Stimulated activated CD4-positive, alpha-beta T cell treated with anti-CD3 and anti-CD28 coated beads, Interleukin-15, amount 100 ng/mL, for 1 hour (primary cell): ENCODE measurements at places on chromosomes 5 and 9.

- no peak for DNase-seq
Observed at GRCh38 chr9:4750023-4750673, 9.1 kb upstream of the AK3 start.

DNA sequence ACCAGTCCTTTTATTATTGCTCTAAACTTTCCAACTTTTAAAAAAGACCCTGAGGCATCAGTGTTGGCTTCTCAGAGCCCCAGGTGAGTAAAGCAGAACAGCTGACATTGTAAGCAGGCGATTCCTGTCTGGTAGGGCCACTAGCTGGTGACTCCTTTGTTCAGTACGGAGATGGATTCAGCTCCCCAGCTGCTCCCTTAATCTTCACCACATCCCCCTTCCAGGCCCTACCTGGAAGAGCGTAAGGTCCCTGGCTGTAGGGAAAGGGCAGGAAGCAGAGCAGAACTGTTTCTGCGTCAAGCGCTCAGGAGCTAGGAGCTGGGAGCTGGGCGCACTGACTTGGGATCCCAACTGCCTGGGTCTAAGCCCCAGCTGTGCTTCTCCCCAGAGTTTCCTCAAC, 203.7 kb upstream of the TAS2R1 start:
- DNase-seq = no peak

DNA sequence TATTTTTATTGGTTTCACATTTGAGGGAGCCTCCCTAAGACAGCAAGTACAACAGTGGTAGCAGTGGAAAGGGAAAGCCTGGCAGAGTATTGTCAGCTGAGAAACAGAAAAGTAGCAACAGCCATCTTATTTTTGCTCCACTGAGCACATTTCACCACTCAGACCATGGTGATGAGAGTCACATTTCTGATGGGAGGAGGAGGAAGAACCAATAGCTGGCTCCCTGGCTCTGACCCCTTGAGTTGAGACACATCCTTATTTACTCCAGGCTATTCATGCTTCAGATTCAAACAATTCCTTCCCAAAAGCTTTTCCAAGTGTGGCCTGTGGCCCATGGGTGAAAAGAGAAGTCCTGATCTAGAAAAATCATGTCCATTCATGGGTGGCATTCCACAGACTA, 236.3 kb downstream of the ARHGAP26 start:
- DNase-seq = no peak

DNA sequence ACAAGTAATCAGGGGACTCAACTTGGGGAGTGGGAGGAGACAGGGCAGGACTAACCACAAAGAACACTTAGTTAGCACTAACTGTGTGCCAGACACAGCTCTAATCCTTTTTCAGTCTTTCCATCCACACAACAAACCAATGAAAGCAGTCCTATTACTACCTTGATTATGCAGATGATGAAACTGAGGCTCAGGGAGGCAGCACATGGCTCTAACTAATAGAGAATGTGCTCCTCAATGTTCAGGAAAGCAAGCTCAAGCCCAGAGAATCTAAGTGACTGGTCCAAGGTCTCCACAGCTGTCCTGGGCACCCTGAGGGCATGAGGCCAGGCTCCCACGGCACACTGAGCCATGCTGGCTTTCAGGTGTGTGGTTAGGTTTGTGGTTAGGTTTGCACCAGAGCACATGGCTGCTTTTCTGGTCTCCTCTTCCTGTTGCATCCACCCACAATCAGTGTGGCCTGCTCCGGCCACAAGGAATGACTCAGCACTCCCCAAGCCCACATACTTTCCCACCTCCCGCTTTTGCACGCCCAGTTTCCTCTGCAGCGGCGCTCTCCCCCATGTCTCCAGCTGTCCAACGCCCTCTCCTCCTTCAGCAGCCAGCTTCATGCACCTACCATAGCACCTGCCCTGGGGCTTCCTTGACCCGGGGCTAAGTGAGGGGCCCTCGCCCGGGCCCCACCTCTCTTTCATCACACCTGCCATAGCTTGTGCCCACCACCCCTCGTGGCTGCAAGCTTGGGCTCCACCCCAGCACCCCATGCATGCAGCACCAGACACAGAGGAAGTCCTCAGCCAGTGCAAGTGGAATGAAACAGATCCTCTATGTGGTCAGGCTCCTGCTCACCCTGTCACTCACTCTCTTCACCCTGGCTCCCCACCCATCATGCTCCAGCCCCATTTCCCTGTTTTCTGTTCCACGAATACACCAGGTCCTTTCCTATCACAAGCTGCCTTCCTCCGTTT, 133.1 kb downstream of the GABBR2 start:
- no peak for DNase-seq

- no peak for DNase-seq
Observed at GRCh38 chr5:104355350-104355749, 792.8 kb upstream of the NUDT12 start.
